GM20000 (cell line): ENCODE measurements at places on chromosomes 7 and 10.

DNA sequence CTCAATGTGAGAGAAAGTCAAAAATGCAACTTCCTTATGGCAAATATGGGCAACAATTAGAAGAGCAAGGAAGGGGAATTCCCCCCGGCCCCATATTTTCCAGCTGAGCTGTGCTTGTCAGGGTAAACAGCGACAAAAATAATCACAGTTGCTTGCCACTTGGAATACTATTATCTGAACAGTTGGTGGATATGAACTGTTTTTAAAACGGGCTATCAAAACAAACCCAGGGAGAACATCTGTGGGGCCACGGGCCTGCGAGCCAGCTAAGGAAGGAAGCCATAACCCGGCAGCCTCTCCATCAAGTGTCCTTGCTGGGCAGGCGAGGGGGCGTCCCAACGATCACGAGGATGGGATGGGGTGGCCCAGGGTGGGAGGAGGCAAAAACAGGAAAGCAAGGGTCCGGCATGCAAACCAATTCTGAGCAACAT, 228.4 kb downstream of the ARHGAP12 start:
- no peak for DNase-seq

GRCh38 chr10:60035984-60036383, 129.6 kb upstream of the CCDC6 start:
- no peak for DNase-seq

DNA sequence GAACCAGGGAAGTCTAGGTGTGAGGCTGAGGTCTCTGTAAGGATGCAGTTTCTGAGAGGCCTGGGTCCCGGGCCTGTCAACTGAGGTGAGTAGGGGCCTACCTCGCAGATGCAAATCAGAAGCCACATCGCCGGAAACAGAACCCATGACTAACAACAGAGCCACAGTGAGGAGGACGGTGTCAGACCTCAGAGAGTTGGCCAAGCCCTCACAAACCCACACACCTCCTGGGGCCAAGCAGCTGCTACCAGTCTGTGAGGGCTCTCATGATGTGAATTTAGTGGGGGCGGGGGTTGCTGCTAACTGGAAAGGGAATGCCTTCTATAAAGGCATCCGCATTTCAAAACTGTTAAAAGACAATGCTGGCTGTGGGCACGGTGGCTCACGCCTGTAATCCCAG, 103.0 kb downstream of the COBL start:
- no peak for DNase-seq

GRCh38 chr10:20142311-20142710, 326.1 kb downstream of the PLXDC2 start:
- no peak for DNase-seq

GRCh38 chr10:100216006-100216405, 13.4 kb downstream of the CHUK start:
- no peak for DNase-seq

DNA sequence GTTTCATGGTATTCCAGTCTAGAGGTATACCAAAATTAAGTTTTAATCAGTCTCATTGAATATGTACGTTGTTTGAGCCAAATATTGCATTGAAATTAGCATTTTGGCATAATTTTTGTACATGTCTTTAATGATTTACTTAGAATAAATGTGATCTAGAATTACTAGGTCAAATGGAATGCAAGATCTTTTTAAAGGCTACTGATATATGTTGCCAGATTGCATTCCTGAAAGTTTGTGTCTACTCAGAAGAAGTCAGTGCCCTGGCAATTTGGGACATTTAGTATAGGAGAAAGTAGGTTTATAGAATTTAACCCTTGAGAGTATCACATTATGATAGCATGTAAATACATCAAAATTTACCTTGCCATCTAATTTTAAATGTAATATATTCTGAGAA, 32.4 kb downstream of the KMT2E start:
- DNase-seq = no peak

GRCh38 chr10:27611236-27611635, 107.1 kb downstream of the RAB18 start:
- no peak for DNase-seq

GRCh38 chr10:131252567-131253276, 58.8 kb downstream of the TCERG1L start:
- DNase-seq = no peak

DNA sequence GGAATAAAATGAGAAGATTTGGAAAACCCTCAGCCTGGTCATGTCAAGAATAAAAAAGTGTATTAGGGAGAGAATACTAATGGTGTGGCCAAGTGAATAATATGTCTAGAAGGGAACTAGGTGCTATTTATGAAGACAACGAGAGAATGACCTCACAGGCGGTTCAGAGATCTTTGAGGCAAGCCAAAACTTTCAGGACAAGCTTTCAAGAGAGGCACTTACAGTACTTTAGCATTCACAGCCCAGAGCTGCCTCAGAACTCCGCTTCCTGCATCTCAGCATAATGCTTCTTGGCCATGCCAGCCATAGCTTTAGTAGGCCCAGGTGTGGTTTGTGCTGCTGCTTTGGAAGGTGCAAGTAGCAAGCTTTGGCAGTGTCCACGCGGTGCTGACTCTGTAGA, 37.2 kb upstream of the CCDC7 start:
- DNase-seq = no peak

DNA sequence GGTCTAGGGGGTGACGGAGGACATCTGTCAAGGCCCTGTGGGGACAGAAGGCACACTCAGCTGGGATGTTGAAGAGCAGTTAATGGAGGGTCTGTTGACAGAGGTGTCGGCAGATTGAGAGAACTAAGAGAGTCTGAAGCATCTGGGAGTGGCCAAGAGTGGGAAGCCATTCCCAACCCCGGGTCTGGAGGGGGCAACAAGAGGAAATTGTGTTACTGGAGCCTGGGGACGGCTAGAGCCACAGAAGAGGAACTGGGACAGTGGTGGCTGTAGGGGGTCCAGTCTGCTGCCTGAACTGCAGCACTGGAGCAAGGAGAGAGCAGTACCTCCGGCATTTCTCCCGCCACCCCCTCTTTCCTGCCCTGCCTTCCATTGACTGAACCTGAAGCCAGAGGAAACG, 136.6 kb downstream of the CHN2 start:
- DNase-seq = no peak
